ENCODE measurements at places on chromosomes 2 and 18.

DNA sequence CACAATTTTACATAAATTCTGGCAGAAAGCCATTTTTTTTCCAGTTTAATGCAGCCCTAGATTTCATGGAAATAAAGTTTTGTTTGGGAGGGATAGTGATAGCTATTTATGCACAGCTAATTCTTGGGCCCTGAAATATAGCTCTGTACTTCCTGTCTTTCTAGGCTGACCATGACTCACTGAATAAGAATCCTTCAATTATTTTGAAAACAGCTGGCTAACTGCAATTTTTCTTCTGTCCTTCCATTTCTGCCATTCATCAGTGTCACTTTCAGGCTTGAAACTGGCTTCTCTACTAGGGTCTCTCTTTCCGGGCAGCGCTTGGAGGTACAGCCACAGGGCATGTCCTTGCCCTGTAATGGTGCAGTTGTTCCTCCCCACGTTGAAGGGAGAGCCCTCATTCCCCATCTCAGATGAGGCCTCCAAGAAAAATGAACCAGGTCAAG is 97.1 kb upstream of the TMEM178A start:
- no peak for DNase-seq

DNA sequence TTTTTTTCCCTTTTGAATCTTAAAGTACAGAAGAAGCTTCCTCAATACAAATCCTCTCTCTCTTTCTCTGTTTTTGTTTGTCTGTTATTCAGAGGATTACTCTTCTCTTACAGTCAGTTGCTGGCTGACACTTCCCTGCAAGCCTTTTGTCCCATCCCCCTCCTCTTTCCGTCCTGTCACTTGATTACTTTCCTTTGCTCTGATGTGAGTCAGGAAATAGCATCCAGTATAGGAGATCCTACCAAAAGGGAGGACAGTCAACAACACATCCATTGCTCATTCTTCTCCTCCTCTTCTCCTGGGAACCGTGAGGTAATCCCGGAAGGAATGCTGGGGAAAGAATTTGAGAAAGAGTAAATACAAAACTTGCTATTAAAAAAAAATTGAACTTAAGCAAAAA is 79.3 kb upstream of the SCN7A start:
- no peak for DNase-seq

- no peak for DNase-seq
Observed at GRCh38 chr2:98959810-98960507, 23.9 kb upstream of the CRACDL start.

DNA sequence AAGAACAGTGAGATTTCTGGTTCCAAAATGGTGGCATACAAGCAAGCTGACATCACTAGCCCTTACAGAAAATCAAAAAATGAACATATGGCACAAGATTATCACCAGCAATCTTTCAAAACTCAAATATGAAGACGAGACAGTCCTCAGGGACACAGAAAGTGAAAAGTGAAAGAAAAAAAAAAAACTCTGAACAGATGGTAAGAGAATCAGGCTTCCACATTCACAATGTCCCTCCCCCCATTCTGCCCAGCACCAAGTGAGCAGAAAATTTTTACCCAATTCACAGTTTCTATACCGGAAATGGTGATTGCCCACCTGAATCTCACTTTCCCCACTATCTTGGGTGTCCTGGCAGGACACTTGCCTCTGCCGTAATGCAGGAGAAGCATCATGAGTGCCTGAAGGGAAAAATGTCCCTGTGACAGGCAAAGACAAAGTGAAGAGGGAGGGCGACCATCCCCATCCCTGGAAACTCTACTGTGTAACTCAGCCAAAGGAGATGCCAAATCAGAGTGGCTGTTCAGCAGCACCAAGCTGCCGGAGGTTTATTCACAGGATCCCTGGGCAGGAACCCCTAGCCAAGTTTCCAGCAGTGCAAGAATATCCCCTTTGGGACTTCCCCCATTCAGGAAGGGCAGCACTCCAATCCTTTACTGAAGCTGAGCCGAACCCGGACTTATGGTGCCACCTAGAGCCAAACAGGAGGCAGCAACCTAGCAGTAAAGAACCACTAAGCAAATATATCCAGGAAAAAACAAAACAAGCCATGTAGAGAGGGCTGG is 312.2 kb downstream of the LRATD1 start:
- no peak for DNase-seq

DNA sequence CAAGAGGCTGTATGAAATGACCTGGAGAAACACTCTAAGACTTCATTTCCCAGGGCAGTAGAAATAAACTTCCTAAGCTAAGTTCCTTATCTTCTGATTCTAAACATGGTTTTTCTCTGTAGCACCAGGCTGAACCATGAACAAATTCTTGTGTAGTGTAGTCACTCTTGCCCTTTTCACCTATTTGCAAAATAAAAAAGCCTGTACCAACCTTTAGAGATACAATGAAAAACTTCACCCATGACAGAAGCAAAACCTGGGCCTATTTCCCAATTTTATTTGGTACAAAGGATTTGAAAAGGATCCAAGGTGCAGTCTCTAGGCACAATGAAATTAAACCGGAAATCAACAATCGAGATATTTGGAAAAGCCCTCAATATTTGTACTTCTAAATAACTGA is 43.6 kb downstream of the POLR1A start:
- DNase-seq, result no peak

GRCh38 chr2:172103471-172104272 is 972 bp upstream of the DLX2 start:
- DNase-seq, result peak; percentile 66

GRCh38 chr2:10396464-10396863 is 51.7 kb downstream of the ODC1 start:
- no peak for DNase-seq

- no peak for DNase-seq
Observed at GRCh38 chr2:88698498-88699233, 7.2 kb downstream of the RPIA start.

Data from activated CD4-positive, alpha-beta T cell treated with anti-CD3 and anti-CD28 coated beads, Interleukin-2, amount 50 U/mL, for 16 hours (primary cell).